ENCODE measurements at places on chromosomes 3 and 15.
A peak's percentile ranks its signal among the peaks of the same experiment; 100 is the strongest.

GRCh38 chr3:142056656-142057330 is 92.6 kb downstream of the TFDP2 start:
- DNase-seq, result no peak

- DNase-seq, result no peak
These were observed 2.8 kb downstream of the CHCHD4 start for GRCh38 chr3:14121859-14122258.

- DNase-seq, result no peak
These were observed 16.9 kb downstream of the FAM43A start for GRCh38 chr3:194702545-194702944.

- DNase-seq, result peak; percentile 85
These were observed 852 bp upstream of the BHLHE40 start for GRCh38 chr3:4978204-4978965.

GRCh38 chr3:98972155-98972554 is 70.7 kb upstream of the DCBLD2 start:
- no peak for DNase-seq

DNA sequence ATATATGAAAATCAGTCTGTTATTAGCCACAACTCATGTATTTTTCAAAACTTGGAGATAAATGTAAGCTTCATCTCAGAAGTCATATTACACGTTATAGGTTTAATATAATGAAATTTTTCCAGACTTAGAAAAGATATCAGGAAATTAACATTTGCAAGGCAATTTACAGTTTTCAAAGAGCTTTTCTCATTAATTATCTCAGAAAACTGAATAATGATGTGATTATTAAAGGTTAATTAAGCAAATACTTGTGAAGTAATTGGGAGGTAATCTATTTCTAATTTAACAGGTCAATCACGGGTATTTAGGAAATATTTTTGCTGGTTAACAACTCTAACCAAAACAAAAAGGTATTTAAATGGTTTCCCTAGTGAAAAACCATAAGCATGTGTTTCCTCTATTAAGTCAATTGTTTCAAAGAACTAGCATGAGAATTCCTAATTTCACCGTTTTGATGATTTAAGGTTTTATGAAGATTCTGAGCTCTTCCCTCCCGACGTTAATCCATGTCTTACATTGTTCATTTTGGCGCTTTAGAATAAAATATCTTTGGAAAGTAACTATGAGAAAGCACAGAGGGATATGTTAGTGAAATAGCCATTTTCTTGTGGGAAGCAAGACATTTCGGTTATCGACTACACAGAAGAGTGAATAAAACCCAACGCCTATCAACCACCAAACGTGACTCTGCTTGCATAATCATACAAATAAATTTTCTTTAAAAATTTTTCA is 1.5 kb upstream of the NEO1 start:
- no peak for DNase-seq

DNA sequence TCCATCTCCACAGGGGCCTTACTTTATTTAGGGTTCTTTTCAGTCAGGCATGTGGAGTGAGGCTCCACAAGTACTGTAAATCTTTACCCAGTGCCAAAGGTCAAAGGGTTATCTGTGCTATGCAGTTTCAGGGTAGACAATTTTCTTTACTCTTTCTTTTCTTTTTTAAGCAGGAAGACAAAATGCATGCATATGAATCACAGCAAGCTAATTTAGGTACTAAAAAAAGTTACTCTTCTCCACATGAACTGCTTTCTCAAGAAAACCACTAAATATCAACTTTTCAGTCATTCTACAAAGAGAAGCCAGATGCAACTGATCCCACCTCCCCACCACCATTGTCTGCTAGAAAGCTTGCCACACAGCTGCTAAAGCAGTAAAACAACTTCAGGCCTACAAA is 73.3 kb upstream of the PYGO1 start:
- DNase-seq, result no peak

DNA sequence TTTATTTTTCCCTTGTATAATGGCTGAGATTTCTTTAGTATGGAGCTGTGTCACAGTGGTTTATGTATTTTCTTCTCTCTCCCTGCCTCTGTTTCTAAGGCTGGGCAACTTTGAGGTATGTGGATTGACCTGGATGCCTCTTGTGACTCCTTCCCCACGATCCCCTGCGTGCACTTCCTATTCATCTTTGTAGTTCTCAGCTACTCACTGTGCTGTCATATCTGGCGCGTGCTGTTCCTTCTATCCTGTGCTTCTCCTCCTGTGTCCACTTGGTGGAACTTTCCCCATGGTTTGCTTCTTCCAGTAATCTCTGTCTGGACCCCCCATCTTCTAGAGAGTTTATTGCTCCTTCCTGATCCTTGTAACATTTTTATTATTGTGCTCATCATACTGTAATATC is 97.3 kb downstream of the AKAP13 start:
- DNase-seq, result no peak

DNA sequence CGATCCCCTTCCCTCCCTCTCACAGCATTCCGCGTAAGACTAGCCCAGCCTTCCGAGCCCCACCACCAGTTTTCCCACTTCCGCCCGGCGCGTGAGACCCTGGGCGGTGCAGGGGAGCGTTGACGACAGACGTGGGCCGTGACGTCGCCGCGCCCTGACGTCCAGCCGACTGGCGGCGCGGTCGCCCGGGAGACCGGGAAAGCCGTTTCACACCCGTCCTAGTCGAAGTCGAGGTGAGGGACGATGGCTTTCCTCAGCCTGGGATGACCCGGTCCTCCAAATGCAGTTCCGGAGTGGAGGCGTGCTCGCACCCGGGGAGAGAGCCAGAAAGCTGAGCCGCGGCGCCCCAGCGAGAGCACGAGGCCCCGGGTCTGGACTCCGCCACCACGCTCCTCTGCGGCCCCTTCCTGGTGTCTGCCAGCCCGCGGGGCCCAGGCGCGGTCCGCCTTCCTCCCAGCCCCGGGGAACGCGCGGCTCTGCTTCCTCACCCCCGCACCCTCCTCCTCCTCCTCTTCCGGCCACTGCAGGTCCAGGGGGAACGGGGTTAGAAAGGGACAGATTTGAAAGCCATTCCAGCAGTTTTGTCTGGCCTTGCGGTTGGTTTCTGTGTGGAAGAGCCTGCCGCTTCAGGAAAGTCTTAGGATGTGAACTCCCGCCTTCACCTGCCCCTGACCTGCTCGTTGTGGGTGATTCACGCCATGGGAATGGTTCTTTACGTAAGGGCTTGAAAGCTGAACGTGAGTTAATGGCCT is at the start of gene LEKR1:
Gene LEKR1, plus strand, starts transcription at position 210 of the 752 bp plus-strand sequence. CDS start 2,977 bp downstream, outside the sequence.
- peak; percentile 73 for DNase-seq

- DNase-seq, result no peak
These were observed 35.4 kb downstream of the GRAMD1C start for GRCh38 chr3:113873814-113874526.

GRCh38 chr15:67300266-67301025 is 45.9 kb downstream of the IQCH start:
- no peak for DNase-seq

DNA sequence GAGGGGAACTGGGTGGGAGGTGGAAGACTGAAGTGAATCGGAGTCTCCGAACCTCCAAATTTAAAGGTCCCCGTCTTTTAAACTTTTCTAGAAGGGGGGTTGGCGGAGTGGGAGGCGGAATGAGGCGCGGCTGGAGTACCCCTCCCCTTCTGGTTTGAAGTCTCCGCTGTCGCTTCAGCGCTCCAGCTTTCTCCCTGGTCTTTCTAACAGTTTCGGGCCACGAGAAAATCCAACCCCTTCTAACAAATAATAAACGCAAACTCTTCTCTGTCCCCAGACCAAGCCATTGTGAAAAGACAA is 2.5 kb upstream of the MECOM start:
- DNase-seq, result no peak

GRCh38 chr3:197926418-197926817 is 23.6 kb upstream of the RPL35A start:
- peak; percentile 26 for DNase-seq
